ENCODE measurements at places on chromosomes 5 and 9. TPM values are rescaled to one million over a fixed set of nuclear protein-coding genes. Genes with fewer than 3 reads are reported as not detected.

Gene FSTL4
- not detected for total RNA-seq

Gene PCDHB14
- 0.43 TPM for total RNA-seq

Gene CLPTM1L
- 252 TPM for total RNA-seq

Gene IGFBPL1
- total RNA-seq, result not detected

Gene ELOVL7
- 22.7 TPM for total RNA-seq

Gene CCDC171
- 1.9 TPM for total RNA-seq

Gene C5orf58
- total RNA-seq, result not detected

Gene PAX5
- total RNA-seq, result not detected

Gene SNCAIP
- not detected for total RNA-seq

Gene ZNF608
- 13.3 TPM for total RNA-seq

Gene TENT4A
- total RNA-seq, result 6.3 TPM

Gene AOPEP
- 136 TPM for total RNA-seq

Gene PCDHGA4
- total RNA-seq, result not detected

Gene TLX3
- 0.24 TPM for total RNA-seq

Gene CDC25C
- not detected for total RNA-seq

Gene FRRS1L
- total RNA-seq, result not detected

Gene ELAVL2
- total RNA-seq, result not detected

Gene EFNA5
- 7.7 TPM for total RNA-seq

Gene SERF1A
- 2.1 TPM for total RNA-seq

Gene NTNG2
- under 0.01 TPM for total RNA-seq

Gene REEP2
- 1.9 TPM for total RNA-seq

Gene DOLPP1
- 13.2 TPM for total RNA-seq

Gene PLPPR1
- under 0.01 TPM for total RNA-seq

Gene GABRA1
- total RNA-seq, result not detected

Gene NKD2
- not detected for total RNA-seq

Gene HNRNPAB
- 45.0 TPM for total RNA-seq

Gene IDNK
- total RNA-seq, result 0.43 TPM

Gene SYK
- 15.2 TPM for total RNA-seq

Gene ACSL6
- total RNA-seq, result not detected

Gene CDKN2A
- total RNA-seq, result 0.64 TPM

Gene PLAC8L1
- 0.43 TPM for total RNA-seq

Gene SLC6A18
- not detected for total RNA-seq
